ENCODE measurements at places on chromosomes 1 and 21. TPM values are rescaled to one million over a fixed set of nuclear protein-coding genes. Genes with fewer than 3 reads are reported as not detected.

The LCK gene
- 1.5 TPM for total RNA-seq

The RNF186 gene
- total RNA-seq = not detected

The RGSL1 gene
- not detected for total RNA-seq

The FCAMR gene
- total RNA-seq = not detected

The MLLT11 gene
- total RNA-seq = 16.9 TPM

The MROH7 gene
- total RNA-seq = 4.3 TPM

The LYSMD1 gene
- total RNA-seq = 11.4 TPM

The SGIP1 gene
- total RNA-seq = 9.8 TPM

The SYT14 gene
- 1.7 TPM for total RNA-seq

The CLDN19 gene
- 1.6 TPM for total RNA-seq
